ENCODE measurements at places on chromosomes 3 and 15.

- peak; percentile 82 for DNase-seq
These were observed 63.7 kb upstream of the THSD4 start for GRCh38 chr15:71051539-71051938.

DNA sequence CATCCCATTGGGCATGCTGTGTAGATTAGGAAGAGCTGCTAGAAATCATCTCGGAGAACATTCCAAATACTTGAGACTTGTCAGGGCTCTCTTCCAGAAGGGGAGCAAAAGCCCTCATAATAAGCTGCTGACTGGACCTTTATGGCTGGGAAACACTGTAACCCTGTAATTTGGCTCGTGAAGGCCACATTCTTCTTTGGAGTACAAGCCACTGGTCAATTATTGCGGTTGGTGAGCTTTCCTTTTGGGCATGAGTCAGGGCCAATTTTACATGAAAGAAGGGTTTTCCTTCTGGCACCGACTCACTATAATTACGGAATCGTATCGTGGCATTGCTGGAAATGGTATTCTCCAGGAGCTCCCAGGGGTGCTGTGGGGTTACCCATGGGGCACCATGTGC is 434.5 kb upstream of the RGMA start:
- peak; percentile 5 for DNase-seq

DNA sequence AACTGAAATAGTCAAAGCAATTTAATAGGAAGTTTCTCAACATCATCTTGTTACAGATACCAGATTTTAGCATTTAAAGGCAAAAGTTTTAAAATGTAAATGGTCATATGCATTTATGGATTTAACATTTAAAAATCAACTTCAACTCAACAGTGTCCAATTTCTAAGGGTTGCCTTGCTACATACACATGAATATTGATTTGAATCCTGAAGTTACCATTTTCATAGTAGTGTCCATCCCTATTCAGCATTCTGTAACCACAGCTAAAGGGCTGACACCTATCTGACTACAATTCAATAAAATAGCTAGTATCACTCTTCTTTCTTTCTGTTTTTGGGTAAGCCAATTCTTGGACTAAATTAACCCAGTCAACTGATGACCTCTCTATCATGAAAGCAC is 164.0 kb upstream of the CFAP20DC start:
- no peak for DNase-seq

DNA sequence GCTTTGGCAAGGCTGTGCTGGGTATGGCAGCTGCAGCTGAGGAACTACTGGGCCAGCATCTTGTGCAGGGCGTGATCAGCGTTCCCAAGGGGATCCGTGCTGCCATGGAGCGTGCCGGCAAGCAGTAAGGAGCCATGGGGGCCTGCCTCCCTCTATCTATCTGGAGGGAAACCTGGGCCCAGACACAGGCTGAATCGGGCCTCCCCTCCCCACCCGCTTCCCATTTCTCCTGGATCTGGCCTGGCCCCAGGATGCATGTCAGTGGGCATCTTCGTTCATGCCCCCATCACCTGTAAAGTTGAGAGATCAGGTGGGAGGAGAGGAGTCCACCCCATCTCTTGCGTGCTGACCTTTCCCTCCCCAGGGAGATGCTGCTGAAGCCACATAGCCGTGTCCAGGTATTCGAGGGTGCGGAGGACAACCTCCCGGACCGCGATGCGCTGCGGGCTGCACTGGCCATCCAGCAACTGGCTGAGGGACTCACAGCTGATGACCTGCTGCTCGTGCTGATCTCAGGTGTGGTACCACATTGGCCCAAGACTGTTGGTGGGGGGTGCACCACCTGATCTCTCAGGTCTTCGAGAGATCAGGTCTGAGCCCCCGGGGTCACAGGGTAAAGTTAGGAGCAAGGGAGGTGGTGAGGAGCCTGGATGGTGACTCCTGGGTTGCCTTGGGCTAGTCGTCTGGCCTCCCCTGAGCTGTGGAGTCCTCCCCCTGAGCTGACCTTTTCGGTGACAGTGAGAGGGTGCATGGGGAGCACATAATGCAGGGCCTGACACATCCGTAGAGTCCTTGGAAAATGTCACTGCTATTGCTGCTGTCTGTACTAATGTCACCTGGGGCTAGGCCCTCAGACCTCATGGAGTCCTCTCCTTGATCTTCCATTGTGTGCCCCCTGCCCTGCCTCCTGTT is 3.2 kb downstream of the GLYCTK start:
- DNase-seq: no peak

DNA sequence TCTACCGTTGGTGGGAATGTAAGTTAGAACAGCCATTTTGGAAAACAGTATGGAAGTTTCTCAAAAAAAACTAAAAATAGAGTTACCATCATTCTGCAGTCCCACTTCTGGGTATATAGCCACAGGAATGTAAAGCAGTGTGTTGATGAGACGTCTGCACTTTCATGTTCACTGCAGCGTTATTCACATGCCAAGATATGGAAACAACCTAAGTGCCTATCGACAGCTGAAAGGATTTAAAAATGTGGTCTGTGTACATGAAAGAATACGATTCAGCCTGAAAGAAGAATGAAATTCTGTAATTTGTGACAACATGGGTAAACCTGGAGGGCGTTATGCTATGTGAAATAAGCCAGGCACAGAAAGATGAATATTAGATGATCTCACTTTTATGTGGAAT is 157.7 kb downstream of the THSD4 start:
- no peak for DNase-seq

DNA sequence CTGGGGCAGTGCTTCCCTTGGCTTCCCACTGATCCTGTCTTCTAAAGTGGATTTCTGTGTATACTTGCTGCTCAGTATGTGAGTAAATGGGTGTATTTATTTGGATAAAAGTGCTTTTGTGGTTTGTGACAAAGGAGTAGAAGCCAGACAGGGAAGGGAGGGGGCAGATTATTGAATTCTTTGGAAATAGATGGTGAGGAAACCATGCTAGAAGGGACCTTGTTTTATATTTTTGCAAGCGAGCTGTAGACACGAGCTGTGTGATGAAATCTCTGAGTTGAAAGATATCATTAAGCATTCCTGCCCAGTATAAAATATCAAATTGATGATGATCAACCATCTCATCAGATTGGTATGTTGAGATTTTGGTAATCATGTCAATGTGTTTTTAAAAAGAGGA is 68.9 kb downstream of the DUT start:
- no peak for DNase-seq

DNA sequence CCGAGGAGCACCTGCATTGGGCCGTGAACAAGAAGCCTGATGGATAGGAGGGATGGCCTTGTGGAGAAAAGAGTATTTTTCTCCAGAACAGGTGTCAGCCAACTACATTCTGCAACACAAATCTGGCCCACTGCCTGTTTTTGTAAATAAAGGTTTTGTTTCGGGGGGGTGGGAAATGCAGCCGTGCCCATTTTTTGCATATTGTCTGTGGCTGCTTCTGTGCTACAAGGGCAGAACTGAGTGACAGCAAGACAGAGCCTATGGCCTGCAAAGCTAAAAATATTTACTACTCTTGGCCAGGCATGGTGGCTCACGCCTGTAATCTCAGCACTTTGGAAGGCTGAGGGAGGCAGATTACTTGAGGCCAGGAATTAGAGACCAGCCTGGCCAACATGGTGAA is 95.9 kb upstream of the AKAP13 start:
- DNase-seq: no peak

DNA sequence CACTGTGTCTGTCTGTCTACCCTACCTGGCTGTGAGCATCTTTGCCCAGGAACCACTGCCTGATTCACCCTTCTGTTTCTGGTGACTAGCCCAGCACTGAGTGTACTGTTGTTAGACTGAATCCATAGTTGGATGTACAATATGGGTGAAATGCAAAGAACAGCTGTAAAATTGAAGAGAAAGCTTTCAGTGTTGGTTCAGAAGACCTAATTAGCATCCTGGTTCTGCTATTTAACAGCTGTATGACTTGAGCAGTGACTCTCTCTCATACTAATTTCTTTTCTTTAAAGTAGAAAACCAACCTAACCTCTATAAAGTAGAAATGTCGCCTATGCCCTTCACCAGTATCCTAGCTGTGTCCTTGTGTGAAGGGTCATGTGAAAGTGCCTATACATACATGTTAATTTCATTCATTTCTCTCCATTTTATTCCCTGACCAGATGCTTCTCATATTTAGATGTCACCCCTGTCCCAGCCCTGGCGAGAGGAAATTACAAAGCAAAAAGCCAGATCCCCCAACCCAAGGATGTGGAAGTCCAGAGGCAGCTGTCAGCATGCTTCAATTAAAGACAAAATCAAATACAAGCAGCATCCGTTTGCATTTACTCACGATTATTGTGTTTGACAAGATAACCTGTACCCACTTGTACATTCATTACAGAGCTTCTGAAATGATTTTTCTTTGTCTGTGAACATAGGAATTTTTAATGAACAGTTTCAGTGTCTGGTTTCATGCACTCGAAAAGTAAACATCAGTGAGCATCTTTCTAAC is 305.7 kb upstream of the ICE2 start:
- DNase-seq: no peak

DNA sequence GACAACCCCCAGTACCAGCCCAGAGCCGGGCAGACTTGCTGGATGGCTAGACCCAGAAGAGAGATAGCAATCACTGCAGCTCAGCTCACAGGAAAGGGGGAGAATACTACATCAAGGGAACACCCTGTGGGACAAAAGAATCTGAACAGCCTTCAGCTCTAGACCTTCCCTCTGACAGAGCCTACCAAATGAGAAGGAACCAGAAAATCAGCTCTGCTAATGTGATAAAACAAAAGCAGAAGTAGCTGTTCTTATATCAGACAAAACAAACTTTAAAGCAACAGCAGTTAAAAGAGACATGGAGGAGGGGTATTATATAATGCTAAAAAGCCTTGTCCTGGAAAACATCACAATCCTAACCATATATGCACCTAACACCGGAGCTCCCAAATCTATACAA is 283.3 kb downstream of the KLF13 start:
- DNase-seq: no peak

GRCh38 chr3:60752809-60753208 is 498.4 kb downstream of the FHIT start:
- no peak for DNase-seq

- DNase-seq: no peak
These were observed 29.6 kb downstream of the KIF7 start for GRCh38 chr15:89625716-89626115.

DNA sequence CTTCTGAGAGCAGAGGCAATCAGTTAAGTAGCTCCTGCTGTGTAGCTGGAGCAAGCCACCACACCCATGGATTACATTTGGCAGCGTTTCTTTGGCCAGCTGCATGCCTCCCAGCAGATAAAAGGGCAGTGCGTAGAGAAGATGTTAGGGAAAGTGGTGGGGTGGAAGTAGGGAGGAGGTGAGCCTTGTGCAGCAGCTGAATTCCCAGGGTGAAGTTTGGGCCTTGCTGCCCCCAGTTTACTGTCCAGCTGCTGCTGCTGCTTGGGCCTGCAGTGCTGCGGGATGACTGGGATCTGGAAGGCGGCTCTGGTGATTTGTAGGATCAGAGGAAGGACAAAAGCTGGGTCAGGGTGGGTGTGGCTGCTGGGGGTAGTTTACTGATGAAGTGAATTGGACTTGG is 318.7 kb upstream of the C2CD4B start:
- no peak for DNase-seq

DNA sequence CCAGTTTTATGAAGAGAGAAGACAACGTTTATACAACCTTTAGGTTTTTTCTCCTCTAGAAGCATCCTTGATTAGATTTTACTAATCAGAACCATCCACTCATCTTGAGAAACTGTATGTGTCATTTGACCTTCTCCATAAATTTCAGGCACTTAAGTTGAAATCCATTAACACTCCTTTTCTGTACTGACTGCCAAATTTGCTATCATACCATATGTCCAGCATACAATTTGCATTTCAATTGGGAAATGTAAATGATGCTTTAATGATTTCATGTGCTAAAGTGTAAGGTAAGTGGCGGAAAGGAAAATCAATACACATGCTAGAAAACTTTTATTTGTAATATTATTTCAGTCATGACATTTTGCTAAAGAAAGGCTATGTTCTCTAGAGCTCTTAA is 731.6 kb downstream of the GBE1 start:
- no peak for DNase-seq

- DNase-seq: no peak
These were observed 12.9 kb downstream of the EIF2AK4 start for GRCh38 chr15:39946862-39947261.

DNA sequence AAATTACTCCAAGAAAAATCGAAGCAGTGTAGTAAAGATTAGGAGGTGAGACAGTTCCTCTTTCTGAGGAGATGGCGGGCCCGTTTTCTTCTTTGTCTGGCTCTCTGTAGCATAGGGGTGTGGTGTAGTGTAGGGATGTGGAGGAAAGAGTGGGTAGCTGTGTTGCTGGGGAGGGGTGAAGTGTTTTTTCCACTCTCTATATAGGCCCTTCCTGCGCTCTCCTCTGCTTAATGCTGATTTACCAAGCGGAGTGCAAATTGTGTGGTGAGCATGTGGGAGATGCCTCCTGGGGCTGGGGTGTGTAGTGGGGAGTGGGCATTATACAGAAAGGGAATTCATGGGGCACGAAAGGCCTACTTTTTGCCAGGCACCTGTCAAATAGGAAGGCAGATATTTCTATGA is 94.9 kb downstream of the ST6GAL1 start:
- DNase-seq: no peak

Measured in AG04449 (cell line).